ENCODE measurements at places on chromosomes 5 and 9. TPM values are rescaled to one million over a fixed set of nuclear protein-coding genes. Genes with fewer than 3 reads are reported as not detected.
A peak's percentile ranks its signal among the peaks of the same experiment; 100 is the strongest.

GRCh38 chr5:78719504-78720219 lies 71.1 kb upstream of the LHFPL2 start:
- H3K27ac ChIP-seq: no peak overlapping the region
- no peaks in the 10 kb centered on the region for H3K27me3 ChIP-seq
- no peak overlapping the region for H3K4me3 ChIP-seq
- DNase-seq: no peak
- no peaks in the 10 kb centered on the region for H3K4me1 ChIP-seq

GRCh38 chr5:111739416-111739815 lies 17.6 kb downstream of the NREP start:
- no peak for DNase-seq
- H3K36me3 ChIP-seq: no peaks in the 10 kb centered on the region
- no peak overlapping the region for H3K4me3 ChIP-seq
- H3K27me3 ChIP-seq: no peaks in the 10 kb centered on the region

DNA sequence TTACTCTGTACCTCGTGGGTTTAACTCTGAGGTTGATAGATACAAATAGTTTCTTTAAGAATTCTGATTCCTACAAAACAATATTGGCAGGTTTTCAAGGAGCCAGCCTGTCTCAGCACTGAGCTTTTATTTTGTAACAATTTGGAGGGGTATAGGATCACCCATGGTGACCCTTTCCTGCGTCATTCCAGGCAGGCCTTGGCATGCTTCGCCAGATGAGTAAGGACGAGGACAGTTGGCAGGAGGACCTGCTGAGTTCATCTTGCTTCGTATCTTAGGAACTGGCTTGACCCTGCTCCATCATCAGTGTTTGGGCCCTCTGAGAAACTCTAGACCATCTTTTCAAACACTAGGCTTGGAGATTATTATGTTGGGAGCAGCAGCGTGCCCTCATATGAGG lies 17.9 kb downstream of the ZNF462 start:
- H3K27me3 ChIP-seq: no peaks in the 10 kb centered on the region
- no peak overlapping the region for H3K4me3 ChIP-seq
- H3K27ac ChIP-seq: peak overlapping the region; percentile 29
- DNase-seq: no peak

DNA sequence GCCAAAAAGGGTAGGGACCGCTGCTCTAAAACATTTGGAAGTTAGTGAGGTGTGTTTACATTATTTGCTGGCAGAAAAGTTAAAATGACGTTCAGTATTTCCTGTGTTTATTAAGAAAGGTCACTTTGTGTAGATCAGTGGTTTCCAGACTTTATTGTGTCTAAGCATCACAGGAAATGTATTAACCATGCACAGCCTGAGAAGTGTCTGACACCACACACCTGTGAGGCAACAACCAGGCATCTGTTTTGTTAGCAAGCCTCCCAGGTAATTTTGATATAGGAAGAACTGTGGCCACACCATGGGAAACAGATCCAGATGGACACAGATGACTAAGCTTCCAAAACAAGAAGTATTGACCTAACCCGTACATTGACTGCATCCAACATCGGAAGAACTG lies 12.0 kb downstream of the TTC1 start:
- no peak for DNase-seq
- H3K4me1 ChIP-seq: no peaks in the 10 kb centered on the region
- H3K4me3 ChIP-seq: no peak overlapping the region
- no peak overlapping the region for H3K27ac ChIP-seq
- H3K27me3 ChIP-seq: no peaks in the 10 kb centered on the region

- no peak overlapping the region for H3K4me3 ChIP-seq
- DNase-seq: no peak
- no peak overlapping the region for H3K27ac ChIP-seq
- H3K27me3 ChIP-seq: no peaks in the 10 kb centered on the region
- peaks cover 2% of the 10 kb centered on the region for H3K4me1 ChIP-seq
- H3K36me3 ChIP-seq: no peaks in the 10 kb centered on the region
Measured at GRCh38 chr9:75896193-75896592, 5.7 kb downstream of the PCSK5 start.

DNA sequence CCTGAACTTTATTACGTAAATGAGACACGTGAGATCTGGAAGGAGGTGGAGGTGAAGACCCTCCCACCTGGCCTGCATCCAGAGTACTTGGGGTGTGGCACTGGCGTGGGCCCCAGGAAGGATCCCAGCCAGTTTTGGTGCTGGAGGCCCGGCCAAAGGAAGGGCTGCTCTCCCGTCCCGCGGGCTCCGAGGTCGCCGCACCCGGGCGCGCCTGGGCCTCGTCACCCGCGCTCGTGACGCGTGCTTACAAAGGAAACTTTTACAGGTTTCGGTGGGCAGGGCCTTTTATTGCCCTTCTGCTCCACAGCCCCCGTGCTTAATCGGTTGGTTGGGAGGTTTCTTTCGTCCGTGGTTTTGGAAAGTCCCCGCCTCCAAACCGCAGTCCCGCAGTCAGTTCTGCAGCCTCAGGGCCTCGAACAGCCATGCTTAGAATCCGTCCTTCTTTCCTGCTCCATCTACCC lies 29.2 kb downstream of the CDKN2A start:
- H3K27ac ChIP-seq: no peak overlapping the region
- no peaks in the 10 kb centered on the region for H3K27me3 ChIP-seq
- no peaks in the 10 kb centered on the region for H3K36me3 ChIP-seq
- DNase-seq: peak; percentile 71

GRCh38 chr9:127907867-127908659 lies 8.7 kb upstream of the ST6GALNAC6 start:
- no peak overlapping the region for H3K4me3 ChIP-seq
- H3K36me3 ChIP-seq: no peaks in the 10 kb centered on the region
- H3K4me1 ChIP-seq: no peaks in the 10 kb centered on the region
- no peak for DNase-seq

The CKMT2 gene
- total RNA-seq: 29.3 TPM

Data from aorta (tissue), 5 donors.